Kasumi-1 (cell line): ENCODE measurements at places on chromosomes 1 and 21.

DNA sequence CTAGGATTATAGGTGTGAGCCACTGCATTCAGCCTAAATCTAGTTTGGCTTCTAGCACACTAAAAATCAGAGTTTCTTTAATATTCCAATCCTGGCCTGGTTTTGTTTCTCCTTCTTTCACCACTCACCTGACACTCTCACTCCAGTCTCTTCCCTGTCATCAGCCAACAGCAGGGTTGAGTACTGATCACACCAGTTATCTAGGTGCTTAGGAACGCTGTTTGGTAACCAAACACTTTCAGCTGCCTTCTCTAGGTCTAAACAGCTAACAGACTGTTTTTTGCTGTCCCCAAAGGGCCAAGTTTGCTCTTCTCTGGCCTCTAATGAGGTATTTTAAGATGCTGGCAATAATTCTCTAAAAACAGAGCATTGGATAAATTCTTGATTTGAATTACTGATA lies 17.7 kb upstream of the FRRS1 start:
- DNase-seq: no peak

DNA sequence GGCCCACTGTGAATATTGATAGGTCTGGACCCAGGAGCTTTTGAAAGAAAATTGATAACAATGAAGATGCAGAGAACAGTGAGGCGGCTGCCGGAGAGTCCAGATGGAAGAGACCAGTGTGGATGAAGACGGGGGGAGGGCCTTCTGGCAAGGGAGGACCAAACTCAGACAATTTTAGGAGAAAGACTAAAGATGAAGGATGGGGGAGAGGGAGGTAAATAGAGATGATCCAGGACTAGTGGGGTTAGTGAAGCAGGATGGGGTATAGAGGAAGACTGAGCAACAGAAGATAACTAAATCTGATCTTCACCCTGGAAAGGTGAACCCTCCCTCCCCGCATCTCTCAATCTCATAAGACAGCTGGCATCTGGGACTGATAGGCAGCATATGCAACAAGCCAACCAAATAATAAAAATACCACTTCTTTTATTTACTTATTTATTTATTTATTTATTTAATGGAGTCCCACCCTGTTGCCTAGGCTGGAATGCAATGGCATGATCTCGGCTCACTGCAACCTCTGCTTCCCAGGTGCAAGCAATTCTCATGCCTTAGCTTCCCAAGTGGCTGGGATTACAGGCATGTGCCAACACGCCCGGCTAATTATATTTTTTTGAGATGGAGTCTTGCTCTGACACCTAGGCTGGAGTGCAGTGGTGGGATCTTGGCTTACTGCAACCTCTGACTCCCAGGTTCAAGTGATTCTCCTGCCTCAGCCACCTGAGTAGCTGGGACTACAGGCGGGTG lies 10.5 kb downstream of the EIF3I start:
- DNase-seq: no peak

GRCh38 chr1:61552630-61553305 lies 172.2 kb downstream of the TM2D1 start:
- DNase-seq: no peak

DNA sequence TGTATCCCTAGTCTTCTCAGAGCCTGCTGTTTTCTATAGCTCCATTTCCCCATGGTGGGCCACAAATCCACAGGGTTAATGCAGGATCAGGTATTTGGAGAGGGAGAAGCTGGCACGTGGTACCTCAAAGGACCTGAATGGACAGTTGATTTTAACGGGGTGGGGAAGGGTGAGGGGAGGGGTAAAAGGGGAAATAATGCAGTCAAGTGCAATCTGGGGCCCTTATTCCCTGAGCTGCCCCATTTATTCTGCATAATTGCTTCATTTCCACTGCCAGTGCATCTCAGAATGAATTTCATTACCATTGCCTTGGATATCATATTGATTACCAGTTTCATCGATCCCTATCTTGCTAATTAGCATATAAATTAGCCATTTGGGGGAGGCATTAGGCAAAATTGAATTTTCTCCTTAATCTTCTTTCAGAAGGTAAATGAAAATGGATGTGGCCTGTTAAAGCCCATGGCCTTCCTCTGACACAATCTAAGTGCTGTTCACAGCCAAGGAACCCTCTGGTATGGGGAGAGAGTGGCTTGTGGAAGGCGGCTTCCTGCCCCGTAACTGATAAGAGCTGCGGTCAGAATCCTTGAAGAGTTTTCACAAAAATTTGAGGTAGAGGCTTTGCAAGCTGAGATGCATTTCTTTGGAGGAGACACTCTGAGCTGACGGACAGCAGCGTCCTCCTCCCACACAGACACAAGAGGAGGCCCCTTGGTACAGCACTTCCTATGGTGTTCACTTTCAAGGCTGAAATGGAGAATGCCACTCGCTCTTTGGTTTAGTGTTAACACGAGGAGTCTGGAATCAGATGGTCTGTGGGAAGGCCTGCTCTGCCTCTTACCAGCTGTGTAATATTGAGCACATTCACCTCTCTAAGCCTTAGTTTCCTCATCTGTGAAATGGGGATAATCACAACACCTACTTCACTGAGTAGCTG lies 34.4 kb downstream of the PHC2 start:
- DNase-seq: peak; percentile 98

- DNase-seq: no peak
Observed at GRCh38 chr1:170670802-170671628, 7.1 kb downstream of the PRRX1 start.

DNA sequence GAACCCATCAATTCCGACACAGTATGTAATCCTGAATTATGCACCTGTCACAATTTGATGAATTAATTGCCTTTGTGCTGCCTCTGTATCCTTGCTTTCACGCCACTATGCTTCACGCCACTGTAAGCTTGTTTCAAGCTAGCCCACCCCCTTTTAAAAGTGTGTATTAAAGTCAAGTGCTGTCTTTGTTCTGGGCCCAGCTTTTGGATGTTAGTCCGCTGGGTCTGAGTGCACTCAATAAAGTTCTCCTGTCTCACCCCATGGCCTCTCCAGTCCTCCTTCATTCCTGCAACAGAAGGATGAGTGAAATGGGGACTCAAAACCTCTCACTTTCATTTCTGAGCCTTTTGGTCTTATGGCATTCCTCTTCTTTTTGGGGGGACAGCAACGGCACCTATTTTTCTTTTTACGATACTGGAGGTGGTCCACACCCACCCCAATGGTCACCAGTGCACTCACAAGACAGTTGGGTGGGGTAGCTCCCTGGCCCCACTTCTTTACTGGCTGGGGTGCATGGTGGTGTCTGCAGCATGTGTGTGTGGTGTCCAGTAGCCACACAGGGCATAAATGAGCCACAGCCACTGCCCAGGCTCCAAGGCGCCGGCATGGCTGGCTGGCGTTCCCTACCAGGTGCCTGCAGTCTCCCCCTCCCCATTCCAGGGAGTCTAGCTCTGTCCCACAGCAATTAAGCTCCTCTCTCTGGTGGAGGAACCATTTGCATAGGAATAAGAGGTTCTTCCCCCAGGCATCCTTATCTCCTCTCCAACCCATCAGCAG lies 1.8 kb downstream of the THEM4 start:
- DNase-seq: no peak

GRCh38 chr1:39907528-39908453 lies 6.1 kb upstream of the MYCL start:
- DNase-seq: peak; percentile 22

DNA sequence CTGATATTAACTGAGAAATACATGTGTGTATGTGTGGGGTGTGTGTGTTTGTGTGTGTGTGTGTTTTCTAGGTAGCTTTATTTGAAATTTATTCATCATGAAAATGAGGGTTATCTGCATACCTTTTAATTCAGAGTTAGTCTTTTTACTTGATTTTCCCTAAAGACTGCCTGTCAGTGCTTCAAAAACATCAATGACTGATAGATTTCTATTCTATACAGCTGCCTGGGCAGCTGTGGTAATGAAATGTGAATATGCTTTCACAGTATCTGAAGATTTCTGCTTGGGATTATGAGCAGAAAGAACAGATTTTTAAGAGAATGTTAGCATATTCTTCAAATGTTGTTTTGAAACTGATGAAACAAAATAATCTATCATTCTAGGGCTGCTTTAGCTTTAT lies 119.7 kb upstream of the ZRANB2 start:
- DNase-seq: no peak

- DNase-seq: no peak
Observed at GRCh38 chr21:17763288-17764037, 55.7 kb downstream of the C21orf91 start.

DNA sequence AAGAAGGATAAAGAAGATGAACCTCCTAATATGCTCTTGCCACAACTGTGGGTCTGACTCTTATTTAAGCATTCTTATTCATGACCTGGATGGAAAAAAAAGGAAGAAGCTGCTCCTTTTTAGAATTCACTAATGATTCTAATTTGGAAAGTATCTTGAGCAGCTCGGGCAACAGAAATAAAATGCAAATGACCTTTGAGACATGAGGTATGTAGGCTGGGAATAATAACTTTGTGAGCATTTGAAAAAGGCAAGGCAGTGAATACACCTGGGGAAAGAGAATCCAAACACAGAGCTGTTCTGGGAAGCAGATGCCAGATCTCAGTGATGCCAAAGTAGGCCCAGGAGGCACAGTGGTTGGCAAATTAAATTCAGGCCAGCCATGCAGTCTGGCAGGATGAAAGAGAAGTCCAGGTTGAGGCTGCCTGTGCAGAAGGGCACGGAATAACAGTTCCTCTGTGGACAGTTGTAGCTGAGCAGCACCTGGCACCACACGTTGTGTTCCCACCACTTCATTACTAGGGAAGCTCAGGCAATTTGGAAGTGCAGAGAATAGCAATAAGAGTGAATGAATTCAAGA lies 320.8 kb upstream of the ST6GALNAC5 start:
- no peak for DNase-seq

GRCh38 chr1:206742719-206743383 lies 27.7 kb upstream of the IL19 start:
- no peak for DNase-seq

DNA sequence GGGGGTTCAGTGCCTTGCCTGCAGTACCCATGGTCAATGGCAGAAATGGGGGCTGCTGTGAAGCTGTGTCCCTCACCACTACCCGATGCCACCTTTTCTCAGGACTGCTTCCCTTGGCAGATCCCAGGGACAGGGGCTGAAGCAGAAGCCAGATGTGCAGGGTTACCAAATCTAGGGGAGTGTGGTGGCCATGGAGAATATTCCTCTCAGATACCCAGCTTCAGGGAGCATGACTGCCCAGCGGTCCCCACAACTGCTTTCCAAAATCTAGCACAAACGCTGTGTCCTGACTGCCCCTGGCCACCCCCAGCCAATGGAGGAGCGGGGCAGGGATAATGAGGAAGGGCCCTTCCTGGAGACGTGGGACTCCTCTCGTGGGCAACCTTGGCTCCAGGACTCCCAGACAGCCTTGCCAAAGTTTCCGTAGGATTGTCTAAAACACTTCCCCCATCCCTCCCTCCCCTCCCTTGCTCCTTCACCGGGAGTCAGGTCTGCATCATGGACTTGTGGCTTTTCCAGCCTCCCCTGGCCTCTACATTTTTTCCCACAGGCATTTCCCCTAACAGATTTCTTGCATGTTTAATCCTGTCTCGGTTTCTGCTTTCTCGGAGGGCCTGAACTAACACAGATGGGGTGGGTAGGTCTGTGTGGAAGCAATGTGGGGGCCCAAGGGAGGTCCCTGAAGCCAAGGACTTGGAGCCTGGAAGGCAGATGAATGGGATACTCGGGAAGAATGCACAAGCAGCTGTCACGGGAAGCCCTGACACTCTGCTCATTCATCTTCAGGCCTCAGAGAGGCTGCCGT lies 80.5 kb downstream of the OMA1 start:
- no peak for DNase-seq

DNA sequence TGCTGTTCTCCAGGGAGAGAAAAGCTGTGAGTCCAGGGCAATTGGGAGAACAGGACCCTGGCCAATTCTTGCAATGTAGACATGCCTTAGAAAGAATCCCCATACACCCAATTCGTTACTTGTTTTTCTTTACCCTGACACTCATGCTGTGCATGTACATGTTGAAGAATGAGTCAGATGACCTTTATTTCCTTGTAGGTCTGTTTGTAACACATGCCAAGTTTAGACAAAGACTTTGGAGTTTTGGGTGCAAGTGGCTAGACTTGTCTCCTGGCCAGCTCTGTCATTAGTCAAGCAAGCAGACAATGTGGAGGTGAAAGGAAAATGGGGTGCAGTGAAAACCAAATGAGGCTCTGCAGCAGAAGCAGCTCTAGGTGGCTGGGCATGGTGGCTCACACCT lies 38.1 kb downstream of the GNPAT start:
- DNase-seq: no peak

DNA sequence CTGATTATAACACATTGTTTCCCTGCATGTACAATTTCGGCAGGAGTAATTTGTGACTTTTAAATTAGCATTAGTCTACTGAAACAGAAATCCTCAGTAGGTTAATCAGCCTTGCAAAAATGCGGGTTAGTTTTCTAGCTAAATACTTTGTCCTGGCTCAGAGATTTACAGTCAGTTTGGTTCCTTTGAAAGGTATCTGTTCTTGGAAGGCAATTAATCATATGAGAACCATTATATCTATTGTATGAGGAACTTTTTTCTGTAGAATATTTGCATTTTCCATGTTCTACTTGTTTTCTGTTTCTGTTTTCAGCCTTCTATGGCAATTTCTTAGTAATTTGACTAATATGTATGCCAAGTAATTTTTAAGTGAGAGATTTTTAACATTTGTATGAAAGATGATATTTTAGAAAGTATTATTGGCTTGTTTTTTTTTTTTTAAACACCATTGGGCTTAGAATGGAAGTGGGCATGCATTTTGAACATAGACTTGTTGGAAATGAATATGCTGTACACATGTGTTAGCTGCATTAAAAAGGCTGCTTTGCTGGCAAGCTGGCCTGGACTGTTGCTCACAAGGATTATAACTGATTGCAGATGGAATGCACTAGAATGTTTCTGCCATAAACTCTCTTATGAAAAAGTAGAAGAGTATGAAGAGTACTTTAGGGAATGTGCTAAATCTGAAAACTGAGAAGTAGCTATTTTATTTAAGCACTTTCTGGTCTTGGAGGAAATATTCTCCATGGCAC lies 26.2 kb downstream of the KIF1B start:
- no peak for DNase-seq

DNA sequence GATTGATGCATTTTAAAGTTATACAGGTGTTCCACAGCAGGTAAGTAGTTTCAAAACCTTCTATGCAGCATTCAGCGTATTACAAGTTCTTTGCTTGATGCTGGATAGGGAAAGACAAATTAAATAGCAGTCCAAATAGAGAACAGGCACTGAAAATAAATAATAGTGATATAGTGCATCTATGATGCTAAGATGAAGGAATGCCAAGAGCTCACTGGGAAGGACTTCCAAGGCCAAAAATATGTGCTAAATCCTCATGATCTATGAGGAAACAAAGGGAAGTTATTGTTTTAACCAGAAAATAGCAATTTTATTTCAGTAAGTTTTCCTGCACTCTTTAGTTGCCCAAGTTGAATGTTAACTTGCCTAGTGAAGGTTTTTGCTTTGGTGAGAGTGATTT lies 127.8 kb upstream of the GREM2 start:
- no peak for DNase-seq

- DNase-seq: no peak
Observed at GRCh38 chr1:47201179-47201578, 11.3 kb upstream of the PDZK1IP1 start.
